Caki2 (cell line): ENCODE measurements at places on chromosomes 3 and 15. TPM values are rescaled to one million over a fixed set of nuclear protein-coding genes. Genes with fewer than 3 reads are reported as not detected.
A peak's percentile ranks its signal among the peaks of the same experiment; 100 is the strongest.

DNA sequence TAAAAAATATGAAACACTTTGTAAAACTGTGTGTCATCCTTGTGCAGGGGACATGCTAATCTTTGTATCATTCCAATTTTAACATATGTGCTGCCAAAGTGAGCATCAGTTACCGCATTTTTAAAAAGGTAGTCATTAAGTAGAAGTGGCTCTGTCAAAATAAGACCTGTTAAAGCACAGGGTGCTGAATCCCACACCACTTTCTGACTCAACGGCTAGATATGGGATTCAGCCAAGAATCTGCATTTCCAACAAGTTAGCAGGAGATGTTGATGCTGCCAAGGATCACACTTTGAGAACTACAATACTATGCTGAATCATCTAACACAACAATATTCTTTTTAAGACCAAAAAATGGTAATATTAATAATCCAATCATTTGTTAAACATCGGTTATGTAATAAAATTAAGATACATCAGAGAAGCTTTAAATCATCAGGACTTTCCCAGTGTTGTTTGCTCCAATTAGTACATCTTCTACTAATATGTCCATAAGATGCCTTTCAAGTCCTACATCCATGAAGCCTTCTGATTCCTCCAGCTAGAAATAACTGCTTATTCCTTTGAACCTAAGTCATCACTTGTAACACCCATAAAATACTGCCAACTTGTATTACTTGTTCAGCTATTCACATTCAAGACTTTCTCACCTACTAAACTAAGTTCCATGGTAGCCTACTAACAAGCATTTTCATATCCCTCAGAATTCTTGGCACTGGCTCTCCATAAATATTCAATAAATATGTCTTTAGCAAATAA is 71.1 kb downstream of the TBL1XR1 start:
- DNase-seq, result peak; percentile 31

DNA sequence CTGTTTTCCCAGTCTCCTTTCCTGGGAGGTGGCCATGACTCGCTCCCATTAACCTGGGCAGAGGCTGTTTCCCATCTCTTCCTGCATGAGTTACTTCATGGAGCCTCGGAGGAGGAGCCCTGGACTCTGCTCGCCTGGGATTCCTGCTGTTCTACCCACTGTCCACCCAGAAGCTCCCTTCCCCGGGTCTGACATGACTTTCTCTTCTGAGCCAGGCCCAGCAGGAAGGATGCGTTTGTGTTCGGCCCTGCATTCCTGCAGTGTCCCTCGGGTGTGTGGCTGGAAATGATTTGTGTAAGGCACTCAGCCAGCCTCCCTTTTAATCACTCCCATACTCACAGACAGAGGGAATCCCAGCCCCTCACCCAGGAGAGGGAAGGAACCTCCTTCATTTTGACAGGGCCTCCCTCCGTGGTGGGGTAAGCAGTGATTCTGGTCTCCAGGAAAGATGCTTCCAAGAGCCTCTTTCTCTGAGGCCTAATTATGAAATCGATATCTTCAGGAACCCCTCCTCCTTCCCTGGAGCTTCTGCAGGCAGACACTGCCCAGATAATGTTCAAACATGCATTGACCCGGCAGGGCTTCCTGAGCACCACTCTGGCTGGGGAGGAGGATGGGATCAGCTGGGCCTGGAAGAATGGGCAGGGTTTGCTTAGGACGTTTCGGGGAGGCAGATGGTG is 41.6 kb upstream of the DLG1 start:
- peak; percentile 27 for DNase-seq

GRCh38 chr3:23624305-23624704 is 181.4 kb upstream of the UBE2E1 start:
- DNase-seq, result no peak

DNA sequence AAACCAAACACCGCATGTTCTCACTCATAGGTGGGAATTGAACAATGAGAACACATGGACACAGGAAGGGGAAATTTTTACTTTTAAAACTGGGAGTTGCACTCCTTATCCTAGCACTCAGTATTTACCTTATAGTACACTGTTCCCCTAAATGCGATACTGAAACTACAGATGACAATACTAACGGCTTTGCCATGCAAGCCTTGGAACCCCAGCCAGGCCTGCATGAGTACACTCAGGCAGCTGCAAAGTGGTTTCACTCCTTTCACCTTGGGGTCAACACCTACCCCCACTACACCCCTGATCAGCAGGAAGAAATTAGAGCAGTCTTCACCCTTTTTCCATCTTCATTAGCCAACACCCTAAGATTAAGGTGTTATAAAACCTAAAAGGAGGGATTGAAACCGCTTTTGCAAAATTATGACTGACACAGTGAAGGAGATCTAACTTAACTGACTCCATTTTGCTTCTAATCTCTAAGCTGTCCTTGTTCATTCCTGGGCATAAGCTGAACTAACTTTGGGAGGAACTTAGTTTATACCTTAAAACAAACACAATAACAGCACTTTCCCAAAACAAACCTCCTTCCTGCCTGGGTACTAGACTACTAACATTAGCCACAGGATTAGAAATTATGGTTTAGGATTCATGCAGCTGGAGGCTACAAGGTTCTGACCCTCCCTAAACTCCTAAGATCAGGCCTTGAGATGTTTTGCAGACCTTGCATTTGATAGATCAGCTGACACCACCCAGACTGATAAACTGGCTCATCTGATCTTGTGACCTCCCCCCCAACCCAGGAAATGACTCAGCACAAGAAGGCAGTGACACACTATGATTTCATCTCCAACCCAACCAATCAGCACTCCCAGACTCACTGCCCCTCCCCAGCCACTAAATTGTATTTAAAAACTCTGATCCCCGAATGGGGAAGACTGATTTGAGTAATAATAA is 452.1 kb upstream of the PPP2R3A start:
- DNase-seq, result peak; percentile 88

GRCh38 chr3:13771496-13771895 is 108.4 kb downstream of the WNT7A start:
- DNase-seq, result no peak

GPR27 gene
- total RNA-seq, result 9.0 and 12.1 TPM in 2 replicates

SECISBP2L gene
- 4.3 and 51.0 TPM in 2 replicates for total RNA-seq

THRB gene
- total RNA-seq, result 2.8 and 13.5 TPM in 2 replicates
